ENCODE measurements at places on chromosomes 1 and 21. TPM values are rescaled to one million over a fixed set of nuclear protein-coding genes. Genes with fewer than 3 reads are reported as not detected.

The ZMYND12 gene
- 6.4 TPM for polyA plus RNA-seq

The CD5L gene
- polyA plus RNA-seq: not detected

The SPTA1 gene
- 0.74 TPM for polyA plus RNA-seq

The LCE2B gene
- not detected for polyA plus RNA-seq

The FASLG gene
- 0.07 TPM for polyA plus RNA-seq

The KLHDC8A gene
- 1.9 TPM for polyA plus RNA-seq

The CHI3L2 gene
- polyA plus RNA-seq: not detected

The OR2T1 gene
- polyA plus RNA-seq: not detected

The OPRD1 gene
- 0.33 TPM for polyA plus RNA-seq

The GBP7 gene
- polyA plus RNA-seq: 0.25 TPM

The IRF2BP2 gene
- polyA plus RNA-seq: 170 TPM

The CNKSR1 gene
- polyA plus RNA-seq: 25.4 TPM

The ARV1 gene
- 26.2 TPM for polyA plus RNA-seq

The C1orf94 gene
- not detected for polyA plus RNA-seq

The IGSF3 gene
- 29.7 TPM for polyA plus RNA-seq

The PTPN22 gene
- polyA plus RNA-seq: 0.53 TPM

The SYT14 gene
- polyA plus RNA-seq: 0.28 TPM

The TMEM82 gene
- 4.5 TPM for polyA plus RNA-seq

The SPRR3 gene
- not detected for polyA plus RNA-seq

The SHISA4 gene
- polyA plus RNA-seq: 16.2 TPM

The HORMAD1 gene
- not detected for polyA plus RNA-seq

The CREG1 gene
- polyA plus RNA-seq: 114 TPM

The CCDC27 gene
- 0.33 TPM for polyA plus RNA-seq

The NBPF6 gene
- polyA plus RNA-seq: not detected

The GJA4 gene
- polyA plus RNA-seq: 12.5 TPM

The KLHDC9 gene
- polyA plus RNA-seq: 17.1 TPM

The STIL gene
- 11.4 TPM for polyA plus RNA-seq

The DCAF6 gene
- 80.1 TPM for polyA plus RNA-seq

The TRIM45 gene
- polyA plus RNA-seq: 28.8 TPM

The GATAD2B gene
- polyA plus RNA-seq: 38.5 TPM

The CASQ1 gene
- polyA plus RNA-seq: 0.30 TPM

The PLEKHN1 gene
- 0.16 TPM for polyA plus RNA-seq

The PRKACB gene
- 47.2 TPM for polyA plus RNA-seq

The C1orf167 gene
- polyA plus RNA-seq: 0.09 TPM

The AXDND1 gene
- polyA plus RNA-seq: 37.7 TPM

The OVAAL gene
- polyA plus RNA-seq: not detected

The NSL1 gene
- 42.3 TPM for polyA plus RNA-seq

The PTGFRN gene
- 48.9 TPM for polyA plus RNA-seq

The S100A7A gene
- not detected for polyA plus RNA-seq

The DOCK7 gene
- 48.7 TPM for polyA plus RNA-seq

The TAS1R1 gene
- 0.09 TPM for polyA plus RNA-seq

The FAM167B gene
- polyA plus RNA-seq: 10.5 TPM

The CITED4 gene
- polyA plus RNA-seq: 6.3 TPM

The DHX9 gene
- 288 TPM for polyA plus RNA-seq

The CADM3 gene
- 0.17 TPM for polyA plus RNA-seq

The RC3H1 gene
- polyA plus RNA-seq: 13.5 TPM

The PCBP3 gene
- 1.9 TPM for polyA plus RNA-seq

The MEX3A gene
- polyA plus RNA-seq: 50.1 TPM

The BRINP2 gene
- 0.23 TPM for polyA plus RNA-seq

The SZT2 gene
- polyA plus RNA-seq: 33.0 TPM

The SPATA17 gene
- polyA plus RNA-seq: 13.7 TPM

All from renal pelvis (tissue), 12 donors.